ENCODE measurements at places on chromosomes 6 and 20.

GRCh38 chr20:25204550-25205276 lies 9.2 kb downstream of the ENTPD6 start:
- no peak for DNase-seq

GRCh38 chr6:108228416-108228815 lies 32.4 kb downstream of the SNX3 start:
- no peak for DNase-seq

- DNase-seq: no peak
Observed at GRCh38 chr20:35014537-35014936, 58.9 kb downstream of the MYH7B start.

DNA sequence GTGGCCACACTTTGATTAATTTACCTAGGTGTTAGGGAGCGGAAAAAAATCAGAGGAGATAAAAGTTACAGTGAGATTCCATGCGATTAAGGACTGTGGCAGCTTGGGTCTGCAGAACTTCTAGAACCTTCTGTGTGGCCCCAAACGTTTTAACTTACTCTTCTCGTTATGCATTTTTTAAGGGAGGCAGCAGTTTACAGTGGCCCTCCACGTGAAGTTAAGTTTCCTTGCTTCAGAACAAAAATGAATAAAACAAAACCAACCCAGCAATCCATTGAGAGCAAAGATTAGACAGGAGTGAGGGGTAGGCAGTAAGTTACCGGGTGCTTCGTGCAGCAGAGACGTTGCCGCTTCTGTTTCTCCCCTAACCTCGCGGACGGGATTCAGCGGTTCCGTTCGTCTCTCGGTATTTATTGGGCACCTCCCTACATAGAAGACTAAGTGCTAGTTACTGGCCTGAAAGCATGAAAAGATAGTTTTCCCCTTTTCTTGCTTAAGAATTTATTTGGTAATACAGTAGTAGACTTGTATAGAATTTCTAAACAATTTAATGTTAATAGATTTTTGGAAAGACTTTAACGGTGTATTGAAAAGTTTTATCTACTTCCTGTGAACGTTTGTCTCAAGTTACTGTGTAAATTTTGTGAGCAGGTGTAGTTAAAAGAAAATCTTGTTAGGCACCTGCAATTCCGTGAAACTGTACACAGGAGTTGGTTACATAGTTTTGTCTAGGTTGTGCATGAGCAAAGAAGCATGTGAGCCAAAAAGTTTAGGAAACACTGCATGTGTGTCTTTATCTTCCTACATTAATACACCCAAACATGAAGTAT lies 1.1 kb downstream of the BAG2 start:
- DNase-seq: peak; percentile 27

DNA sequence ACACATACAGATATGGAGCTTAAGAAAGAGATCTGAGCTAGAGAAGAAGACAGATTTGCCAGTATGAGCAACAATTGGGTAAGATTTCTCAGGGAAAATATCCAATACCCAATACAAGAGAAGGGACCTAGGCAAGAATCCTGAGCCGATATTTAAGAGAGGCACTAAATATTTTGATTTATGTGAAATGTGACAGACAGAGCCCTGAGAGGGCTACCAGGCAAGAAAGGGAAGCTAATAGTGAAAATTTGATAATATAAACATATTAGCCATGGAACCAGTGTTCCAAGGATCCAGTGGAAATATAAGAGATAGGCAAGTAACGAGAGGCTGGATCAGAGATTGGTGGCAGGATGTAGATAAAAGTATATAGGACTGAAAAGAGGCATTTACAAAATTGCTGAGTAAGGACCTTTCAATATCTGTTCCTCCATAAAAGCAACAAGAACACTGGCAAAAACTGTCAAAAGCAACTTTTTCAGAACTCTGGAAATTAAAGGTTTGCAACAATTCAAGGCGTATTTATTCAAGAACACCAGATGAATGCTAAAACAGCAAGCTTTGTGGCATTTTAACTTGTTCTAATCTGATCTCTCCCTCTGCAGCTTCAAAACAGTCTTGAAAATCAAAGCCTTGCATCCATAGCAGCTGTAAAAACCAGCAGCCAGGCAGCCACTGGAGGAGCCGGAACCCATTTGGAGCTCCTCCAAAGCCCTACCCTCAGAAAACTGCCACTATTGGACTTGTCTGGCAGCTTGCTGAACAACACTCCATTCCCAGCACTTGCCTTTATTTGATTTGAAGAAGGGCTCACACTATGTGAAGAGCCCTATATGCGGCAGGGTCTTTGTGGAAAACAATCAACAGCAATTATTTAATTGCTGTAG lies 58.8 kb downstream of the REV3L start:
- DNase-seq: peak; percentile 74

DNA sequence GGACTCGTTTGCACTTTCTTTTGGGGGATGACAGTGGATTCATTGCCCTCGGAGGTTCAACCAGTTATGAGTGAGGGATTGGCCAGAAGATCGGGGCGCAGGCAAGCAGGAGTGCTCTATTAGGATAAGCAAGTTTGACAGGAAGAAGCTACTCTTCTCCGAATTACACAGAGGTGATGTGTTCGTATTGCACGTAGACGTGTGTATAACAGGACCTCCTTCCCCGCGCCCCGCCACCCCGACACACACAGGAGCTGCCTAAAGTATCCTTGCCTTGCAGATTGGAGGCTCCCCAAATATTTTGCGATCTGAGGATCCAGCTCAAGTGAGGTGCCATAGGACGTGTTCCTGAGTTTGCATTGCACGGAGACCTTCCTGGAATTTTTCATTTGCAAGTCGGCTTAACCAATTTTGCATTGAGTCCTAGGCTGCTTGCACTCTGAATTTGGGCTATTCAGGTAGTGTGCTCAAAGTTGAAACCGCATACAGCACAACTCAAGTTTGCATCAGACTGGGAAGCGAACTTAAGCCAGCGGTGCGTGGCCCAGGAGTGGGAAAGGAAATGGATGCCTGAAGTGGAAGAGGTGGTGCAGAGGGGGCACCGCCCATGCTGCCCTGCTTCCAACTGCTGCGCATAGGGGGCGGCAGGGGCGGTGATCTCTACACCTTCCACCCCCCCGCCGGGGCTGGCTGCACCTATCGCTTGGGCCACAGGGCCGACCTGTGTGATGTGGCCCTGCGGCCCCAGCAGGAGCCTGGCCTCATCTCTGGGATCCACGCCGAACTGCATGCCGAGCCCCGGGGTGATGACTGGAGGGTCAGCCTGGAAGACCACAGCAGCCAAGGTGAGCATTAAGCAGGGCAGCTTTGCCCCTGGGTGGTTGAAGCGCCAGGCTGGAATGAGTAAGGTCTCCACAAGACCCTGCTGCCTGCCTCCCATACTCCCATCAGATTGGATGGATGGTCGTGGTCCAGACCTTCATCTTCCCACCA lies 770 bp downstream of the TCF19 start:
- DNase-seq: no peak

DNA sequence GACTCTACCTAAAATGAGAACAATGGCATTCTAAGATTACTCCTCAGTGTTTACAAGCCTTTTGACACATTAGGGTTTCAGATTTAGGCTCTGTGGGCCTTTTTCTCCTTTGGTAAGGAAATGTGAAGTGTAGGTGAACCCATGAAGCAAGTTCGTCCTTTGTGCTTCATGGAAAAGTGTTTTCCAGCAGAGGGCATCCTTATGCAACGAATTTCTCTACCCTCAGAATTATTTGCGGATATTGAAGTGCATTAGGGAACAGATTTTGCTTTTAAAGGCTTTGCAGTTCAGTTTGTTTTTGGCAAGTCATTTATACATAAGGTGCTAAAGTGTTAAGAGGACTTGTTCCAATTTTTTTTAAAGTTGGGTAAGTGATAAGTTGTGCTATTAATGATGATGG lies 55.7 kb upstream of the FERMT1 start:
- DNase-seq: no peak

- DNase-seq: no peak
Observed at GRCh38 chr20:59804347-59804746, 129.1 kb downstream of the SYCP2 start.

- DNase-seq: no peak
Observed at GRCh38 chr6:20186981-20187380, 25.3 kb downstream of the MBOAT1 start.

- DNase-seq: no peak
Observed at GRCh38 chr20:842547-842940, 9.0 kb downstream of the FAM110A start.

GRCh38 chr6:1285956-1286355 lies 25.9 kb upstream of the FOXQ1 start:
- DNase-seq: no peak

DNA sequence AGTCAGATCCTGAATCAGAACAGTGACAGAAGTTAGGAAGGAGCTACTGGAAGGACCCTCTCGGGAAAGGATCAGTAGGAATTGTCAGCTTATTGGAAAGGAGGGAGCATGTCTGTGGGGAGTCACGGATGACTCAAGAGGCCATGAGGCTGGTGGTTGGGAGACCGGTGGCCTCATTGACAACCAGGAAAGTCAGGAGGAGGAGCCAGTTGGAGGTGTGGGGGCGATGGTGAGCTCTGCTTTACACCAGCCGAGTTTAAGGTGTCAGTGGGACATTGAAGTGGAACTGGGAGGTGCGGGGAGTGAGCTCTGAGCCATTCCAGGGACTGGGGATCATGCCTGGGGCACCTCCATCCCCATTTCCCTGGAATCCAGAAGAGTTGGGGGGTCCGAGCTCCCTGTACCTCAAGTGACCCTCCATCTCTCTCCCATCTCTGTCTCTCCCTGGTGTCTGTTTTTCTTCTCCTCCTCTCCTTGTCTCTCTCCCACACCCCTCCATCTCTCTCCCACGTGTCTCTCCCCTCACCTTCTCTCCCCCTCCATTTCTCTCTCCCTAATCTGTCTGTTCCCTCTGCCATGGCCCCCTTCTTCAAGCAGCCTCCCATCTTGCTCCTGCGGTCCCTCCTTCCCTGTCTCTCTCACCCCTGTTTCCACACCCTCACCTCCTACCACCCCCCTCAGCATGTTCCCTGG lies 14.3 kb upstream of the ZBTB9 start:
- no peak for DNase-seq

DNA sequence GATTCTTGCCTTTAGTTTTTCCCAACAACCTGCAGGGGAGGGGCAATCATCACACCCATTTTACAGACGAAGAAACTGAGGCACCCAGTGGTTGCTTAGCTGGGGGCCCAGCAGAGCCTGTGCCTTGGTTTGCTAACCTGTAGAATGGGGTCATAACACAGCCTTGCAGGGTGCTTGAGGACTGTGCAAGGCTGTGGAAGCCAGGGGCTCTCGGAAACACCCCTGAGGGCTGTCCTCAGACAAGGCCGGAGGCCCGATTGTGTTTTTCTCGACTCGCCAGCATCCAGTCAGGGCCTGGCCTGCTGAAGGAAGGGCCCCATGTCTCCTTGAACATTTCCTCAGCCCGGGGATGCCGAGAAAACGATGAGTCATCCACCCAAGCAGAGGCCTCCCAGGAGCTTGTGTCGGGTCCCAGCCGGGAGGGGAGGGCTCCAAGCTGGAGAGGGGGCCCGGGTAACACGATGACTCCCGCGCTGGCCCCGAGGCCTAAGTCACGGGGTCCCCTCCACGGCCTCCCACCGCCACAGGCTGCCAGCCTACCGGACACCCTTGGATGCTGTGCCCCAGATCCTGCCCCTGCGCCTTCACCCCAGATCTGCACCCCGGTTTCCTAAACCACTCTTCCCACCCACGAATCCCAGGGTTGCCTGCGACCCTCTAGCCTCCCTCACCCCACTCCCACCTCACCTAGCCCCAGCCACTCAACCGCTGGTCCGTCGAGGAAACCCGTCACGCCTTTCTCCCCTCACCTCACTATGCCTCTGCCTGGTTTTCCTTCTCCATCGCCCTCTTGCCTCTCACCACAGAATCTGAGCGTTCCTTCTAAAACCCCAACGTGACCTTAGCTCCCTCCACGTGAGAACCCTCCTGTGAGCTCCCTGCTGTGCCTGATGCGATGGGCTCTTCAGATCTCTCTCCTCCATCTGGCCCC lies 10.6 kb downstream of the NOL4L start:
- DNase-seq: no peak

DNA sequence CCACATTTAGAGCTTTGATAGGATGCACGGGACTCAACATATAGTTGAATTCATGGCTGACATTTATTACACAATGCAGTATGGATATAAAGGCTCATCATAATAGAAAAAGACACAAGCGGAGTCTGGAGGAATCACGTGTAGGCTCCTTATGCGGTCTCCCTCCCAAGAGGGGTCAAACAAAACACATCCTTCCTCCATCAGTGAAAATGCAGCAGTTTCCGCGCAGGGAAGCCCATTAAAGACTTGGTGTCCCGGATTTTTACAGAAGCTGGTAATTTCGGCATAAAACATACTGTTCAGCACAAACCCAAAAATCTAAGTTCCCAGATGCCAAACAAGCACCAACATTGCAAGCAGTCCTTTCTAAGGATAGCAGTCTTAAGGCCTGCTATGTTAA lies 1.1 kb downstream of the USP45 start:
- no peak for DNase-seq
